Retinal pigment epithelial cell (primary cell): ENCODE measurements at places on chromosomes 12 and 14.
A peak's percentile ranks its signal among the peaks of the same experiment; 100 is the strongest.

DNA sequence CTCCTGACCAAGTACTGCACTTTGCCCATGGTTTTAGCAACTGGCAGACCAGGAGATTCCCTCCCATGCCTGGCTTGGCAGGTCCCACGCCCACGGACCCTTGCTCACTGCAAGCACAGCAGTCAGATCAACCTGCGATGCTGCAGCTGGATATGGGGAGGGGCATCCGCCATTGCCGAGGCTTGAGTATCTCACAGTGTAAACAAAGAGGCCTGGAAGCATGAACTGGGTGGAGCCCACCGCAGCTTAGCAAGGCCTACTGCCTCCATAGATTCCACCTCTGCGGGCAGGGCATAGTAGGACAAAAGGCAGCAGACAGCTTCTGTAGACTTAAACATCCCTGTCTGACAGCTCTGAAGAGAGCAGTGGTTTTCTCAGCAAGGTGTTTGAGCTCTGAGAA lies 479.8 kb downstream of the FUT8 start:
- no peak for DNase-seq

DNA sequence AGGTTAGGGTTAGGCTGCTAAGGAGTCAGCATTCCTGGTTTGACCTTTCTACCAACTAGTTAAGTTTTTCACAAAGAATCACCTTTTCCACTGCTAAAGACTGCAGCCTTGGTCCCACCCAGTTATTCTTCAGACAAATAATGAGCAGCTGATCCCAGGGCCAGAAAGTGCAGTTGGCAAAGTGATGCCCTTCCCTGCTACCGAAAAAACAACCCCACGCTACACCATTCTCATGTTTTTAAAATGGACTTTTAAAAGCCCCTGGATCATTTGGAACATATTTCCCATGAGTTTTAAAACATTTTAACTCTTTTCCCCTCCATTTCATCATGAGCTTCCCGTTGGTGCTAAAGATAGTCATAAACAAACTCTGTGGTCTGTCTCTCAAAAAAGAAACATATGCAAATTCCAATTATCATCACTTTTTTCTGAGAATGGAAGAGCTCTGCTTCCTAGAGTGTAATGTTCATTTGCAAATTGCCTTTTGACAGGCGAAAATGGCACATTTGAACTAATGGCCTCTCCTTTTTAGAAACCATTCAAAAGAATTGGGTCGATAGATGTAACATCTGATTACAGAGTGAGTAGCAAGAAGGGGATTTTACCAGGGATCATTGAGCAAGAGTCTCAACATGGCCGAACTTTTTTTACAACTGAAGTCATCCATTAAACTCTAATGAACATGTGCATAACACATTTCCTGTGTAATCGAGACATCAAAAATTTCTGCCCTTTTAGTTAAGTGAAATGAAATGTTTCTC lies 129.3 kb upstream of the RAP1B start:
- DNase-seq: no peak

DNA sequence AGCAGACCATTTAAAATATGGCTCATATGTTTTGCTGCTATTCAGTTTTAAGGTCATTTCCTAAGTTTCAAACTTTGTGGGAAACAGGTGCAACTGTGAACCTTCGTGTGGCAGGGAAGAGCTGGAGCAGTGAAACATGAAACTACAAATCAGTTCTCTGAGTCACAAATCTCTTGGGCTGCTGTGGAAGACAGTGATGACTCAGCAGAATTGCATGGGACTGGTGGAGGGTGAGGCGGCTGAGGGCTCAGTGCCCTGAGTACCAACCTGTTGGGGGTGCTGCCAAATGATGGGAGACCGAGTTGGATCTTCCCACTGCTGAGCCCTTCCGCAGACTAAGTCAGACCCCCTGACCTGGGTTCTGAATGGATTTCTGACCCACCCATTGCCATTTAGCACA lies 8.4 kb upstream of the CALM1 start:
- DNase-seq: no peak

DNA sequence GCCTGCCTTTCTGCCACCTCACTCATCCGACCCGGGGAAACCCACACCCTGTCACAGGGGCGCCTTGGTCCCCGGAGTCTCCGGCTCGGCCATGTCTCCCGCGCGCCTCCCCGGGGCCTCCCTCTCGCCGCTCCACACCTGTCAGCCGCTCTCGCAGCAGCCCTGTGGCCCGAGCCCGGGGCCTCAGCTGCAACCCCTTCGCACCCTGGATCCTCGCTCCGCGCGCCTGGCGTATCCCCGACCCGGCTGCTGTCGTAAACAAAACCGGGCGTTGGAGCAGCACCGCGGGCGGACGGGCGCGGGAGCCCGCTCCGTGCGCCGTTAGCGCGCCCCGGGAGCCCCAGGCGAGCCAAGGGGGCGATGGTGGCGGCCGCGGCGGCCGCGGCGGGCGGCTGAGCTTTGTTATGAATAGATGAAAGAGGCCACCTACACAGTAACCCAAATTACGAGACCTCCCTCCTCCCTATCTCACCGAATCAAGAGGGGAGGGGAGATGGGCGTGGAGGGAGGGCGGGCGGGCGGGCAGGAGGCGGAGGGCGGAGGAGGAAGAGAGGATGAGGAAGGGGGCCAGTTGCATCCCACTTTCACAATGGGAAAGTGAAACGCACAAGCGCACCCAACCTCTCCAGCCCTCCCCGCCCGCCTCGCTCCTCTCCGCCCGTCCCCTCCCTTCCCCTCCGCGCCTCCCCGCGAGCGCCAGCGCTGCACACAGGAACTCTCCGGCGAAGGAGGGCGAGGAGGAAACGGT lies at the start of gene PLXNC1:
PLXNC1 (plus strand) TSS at position 587 of the 748 bp plus-strand sequence. CDS start 395 bp downstream, outside the sequence.
- DNase-seq: no peak

DNA sequence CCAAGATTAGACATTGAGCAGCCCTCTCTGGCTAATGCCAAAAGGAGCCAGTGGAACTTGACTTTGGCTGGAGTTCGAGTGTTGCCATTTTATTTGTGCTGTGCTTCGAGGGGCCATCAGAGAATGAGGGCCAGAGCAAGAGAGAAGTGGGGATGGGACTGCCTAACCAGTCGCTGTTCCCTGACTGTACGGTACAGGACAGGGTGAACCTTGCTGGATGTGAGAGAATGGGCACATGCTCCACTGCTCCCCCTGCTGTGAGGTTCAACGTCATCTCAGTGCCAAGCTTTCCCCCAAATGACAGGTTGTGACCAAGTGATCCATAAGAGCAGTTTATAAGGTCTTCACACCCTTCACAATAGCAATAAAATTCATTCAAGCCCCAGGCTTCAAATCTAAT lies 55.1 kb upstream of the BCL11B start:
- no peak for DNase-seq

- peak; percentile 96 for DNase-seq
These were observed 41.1 kb downstream of the SYNE2 start for GRCh38 chr14:63893701-63894458.

GRCh38 chr12:2877953-2878732 lies 1.1 kb downstream of the RHNO1 start:
- peak; percentile 68 for DNase-seq

- no peak for DNase-seq
These were observed 11.3 kb downstream of the KIF26A start for GRCh38 chr14:104149617-104150135.

DNA sequence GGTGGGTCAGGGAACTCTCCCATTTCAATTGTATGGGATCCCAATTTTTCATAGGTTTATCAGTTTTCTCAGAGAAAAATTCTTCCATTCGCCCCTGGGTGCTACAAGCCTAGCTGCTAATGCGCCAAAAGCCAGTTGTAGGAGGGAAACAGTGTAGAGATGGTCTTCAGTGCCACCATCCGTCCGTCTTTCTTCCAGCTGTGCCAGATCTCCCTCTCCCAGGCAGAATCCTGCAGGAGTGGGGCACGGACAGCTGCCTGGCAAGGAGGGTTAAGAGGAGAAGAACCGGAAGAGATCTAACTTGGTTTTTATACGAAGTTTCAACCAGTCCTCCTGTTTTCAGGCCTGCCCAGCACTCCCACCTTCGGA lies 38.9 kb upstream of the FUT8 start:
- DNase-seq: no peak

- no peak for DNase-seq
These were observed 8.9 kb downstream of the FAM186A start for GRCh38 chr12:50387487-50387886.

GRCh38 chr12:108295641-108296040 lies 43.5 kb downstream of the CMKLR1 start:
- DNase-seq: no peak

GRCh38 chr12:32726286-32726685 lies 29.4 kb downstream of the YARS2 start:
- no peak for DNase-seq

GRCh38 chr14:56115976-56116893 lies 2.0 kb upstream of the PELI2 start:
- no peak for DNase-seq

- DNase-seq: no peak
These were observed 123.8 kb upstream of the LRFN5 start for GRCh38 chr14:41482861-41483260.

DNA sequence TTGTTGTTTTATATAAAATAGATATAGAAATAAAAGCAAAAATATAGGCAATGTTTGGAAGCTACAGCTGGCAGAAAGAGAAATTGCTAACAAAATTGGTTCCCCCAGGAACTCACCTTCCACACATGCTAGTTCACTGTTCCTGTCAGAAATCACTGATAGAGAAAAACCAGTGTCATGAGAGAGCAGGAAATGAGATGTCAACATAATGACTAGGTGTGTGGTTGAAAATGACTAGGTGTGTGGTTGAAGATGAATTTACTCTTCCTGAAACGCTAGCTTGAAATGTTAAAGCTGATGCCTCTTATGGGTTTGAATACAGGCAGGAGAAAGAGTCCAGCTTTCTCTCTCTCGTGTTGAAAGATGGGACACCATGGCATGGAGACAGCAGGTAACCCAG lies 216.3 kb downstream of the C12orf42 start:
- no peak for DNase-seq

DNA sequence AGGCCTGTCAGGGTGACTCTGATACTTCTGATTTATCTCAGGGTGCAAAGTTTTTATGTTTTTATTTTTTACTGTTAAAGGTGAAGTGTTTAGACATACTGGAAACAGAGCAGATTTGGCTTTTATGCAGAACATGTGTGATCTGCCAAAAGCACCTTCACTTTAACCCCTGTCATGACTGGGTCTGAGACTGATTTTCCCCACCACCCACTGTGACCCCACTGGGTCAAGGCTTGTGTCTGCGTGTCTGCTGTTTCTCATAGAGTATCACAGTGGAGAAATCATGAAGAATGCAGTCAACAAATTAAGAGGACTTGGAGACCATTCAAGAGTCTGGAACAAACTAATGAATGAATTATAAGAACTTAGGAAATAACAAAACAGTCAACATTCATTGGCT lies 131.2 kb downstream of the SPTSSA start:
- DNase-seq: no peak

- DNase-seq: no peak
These were observed 169.8 kb downstream of the CAPZA3 start for GRCh38 chr12:18907728-18908127.

DNA sequence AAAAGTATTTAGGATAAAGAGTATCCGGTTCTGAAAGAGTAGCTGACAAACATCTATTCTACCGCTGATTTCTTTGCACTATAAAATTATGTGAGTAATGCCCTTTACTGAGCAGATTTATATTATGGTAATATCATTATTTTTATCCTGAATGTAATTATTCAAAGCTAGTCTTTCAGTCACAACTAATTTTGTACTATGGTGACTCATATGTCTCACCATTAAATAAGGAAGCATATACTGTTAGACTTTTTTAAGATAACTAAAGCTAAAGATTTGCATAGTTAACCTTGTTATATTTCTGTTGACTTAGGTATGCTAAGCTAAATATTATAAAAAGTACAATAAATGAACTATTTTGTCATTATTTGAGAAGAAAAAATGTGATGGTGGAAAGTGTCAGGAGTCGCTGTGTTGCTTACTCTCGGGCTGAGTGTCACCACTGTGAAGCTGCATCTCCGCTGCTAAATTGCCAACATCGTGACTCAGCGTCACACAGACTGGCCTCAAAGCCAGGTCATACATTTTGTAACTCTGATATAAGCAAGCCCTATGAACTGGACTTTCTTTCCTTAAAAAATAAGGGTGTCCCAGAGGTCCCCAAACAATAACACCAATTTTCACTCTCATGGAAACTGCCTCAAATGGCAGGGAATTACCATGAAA lies 69.1 kb upstream of the SSTR1 start:
- no peak for DNase-seq
